AG10803 (cell line): ENCODE measurements at places on chromosomes 5 and 9.

DNA sequence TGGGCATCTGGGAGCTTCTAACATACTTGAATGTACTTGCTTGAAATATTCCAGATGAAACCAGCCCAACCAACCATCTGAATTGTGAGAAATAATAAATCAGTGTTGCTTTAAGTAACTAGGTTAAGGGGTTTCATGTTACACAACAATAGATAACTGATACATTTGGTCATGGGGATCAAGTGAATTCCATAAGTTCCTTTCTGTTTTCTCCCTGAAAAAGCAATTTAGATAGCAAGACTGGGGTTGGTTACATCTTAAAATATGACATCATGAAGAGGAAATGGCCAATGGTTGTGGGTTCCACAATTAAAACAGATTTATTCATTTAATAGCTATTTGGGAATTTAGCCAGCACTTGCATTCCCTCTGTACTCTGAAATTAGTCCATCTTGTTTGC, 559.7 kb downstream of the TLR4 start:
- DNase-seq, result no peak

DNA sequence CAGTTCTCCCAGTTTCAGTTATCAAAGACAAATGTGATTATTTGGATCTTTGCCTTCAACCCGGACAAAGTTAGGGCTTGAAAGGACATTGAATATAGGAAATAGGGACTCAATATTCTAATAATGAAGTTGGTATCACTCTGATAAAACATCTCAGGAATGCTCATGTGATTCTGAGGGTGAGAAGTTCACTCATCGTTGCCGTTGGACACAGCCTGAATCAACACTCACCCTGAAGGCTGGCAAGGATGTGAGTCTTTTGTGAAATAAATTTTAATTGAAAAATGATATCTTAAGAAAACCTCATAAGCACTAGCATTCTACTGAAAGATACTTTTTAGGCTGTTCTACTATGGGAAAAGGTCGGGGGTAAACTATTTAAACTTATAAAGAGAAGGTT, 44.8 kb upstream of the C9orf72 start:
- DNase-seq, result no peak

DNA sequence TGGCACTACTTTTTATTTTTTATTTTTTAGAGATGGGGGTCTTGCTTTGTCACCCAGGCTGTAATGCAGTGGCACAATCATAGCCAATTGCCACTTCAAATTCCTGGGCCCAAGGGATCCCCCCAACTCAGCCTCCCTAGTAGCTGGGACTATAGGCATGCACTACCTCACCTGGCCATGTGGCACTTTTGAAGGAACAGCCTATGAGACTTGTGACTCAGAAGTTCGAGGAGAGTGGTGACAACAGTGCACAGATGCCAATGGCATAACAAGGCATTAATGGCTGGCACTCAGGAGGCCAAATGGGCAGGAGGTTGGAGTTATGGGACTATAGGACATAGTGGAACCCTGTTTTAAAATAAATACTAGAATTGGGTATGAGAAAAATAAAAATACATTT, 33.7 kb downstream of the ANKRD31 start:
- no peak for DNase-seq

DNA sequence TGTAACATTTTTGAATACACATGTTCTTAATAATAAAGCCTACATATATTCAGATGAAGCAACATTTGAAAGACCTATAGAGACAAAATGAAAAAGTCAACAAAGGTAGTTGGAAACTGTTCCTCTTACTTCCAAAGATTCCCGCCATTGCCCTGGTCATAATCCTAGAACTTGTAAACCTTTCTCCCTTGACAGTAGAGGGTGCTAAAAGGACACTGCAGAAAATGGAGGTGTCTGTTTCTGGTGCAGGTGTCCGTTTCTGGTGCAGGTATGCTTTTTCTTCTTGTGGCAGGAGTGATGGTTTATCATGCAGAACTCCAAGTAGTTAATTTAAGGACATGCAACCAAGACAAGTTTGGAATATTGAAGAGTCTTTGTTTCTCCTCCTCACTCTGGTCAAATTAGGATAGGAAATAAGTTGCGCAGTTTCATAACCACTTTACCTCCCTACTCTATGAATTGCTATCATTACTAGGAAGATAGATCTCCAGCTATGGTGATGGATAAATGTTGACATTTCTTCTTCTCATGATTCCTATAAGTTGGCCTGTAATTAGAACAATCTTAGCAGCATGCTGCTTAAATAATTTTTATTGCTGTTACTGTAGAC, 56.0 kb upstream of the FAM174A start:
- DNase-seq, result peak; percentile 1

GRCh38 chr9:136314056-136314416, 10.1 kb upstream of the CCDC187 start:
- DNase-seq, result no peak

- DNase-seq, result no peak
Measured at GRCh38 chr5:117394506-117395157, 820.0 kb upstream of the SEMA6A start.
